Stomach (tissue), 19 donors: ENCODE measurements at places on chromosomes 5 and 9.

- H3K27me3 ChIP-seq, result no peaks in the 10 kb centered on the region
- no peaks in the 10 kb centered on the region for H3K4me1 ChIP-seq
- H3K27ac ChIP-seq, result no peak overlapping the region
- no peak for DNase-seq
- peaks cover 95% of the 10 kb centered on the region for H3K36me3 ChIP-seq
Measured at GRCh38 chr9:137760426-137760825, 117.2 kb upstream of the CACNA1B start.

DNA sequence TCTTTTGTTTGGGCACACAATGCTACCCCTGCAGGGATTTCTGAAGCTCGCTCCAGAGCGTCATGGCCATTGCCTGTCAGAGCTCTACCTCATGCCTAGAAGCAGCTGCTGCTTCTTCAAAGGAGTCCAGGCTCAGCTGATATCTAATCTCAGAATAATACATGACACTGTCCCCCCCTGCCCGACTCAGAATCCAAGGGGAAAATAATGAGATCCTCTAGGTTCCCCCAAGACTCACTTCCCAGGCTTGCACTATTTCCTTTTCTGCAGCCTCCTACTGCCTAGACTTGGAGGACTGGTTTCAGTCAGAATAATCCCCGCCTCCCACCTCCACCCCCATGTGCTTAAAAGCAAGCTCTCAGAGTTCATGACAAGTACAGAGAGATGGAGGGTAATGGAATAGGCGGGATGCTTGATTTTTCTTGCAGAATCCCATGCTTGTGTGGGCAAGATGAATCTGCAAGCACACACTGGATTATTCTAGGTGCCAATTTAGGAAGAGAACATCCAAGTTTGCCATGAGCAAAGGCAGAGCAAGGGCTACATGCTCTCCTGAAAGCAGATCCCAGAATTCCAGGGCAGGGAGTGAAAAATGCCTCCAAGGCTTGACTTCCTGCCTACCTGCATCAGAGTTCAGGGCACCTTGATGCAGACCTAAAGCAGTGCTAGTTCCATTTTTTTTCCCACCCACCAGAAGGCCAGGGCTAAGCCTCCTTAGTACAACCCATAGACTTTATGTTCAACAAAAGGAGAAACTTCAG lies 97.4 kb upstream of the IFNK start:
- peaks cover 21% of the 10 kb centered on the region for H3K4me1 ChIP-seq
- H3K27me3 ChIP-seq, result no peaks in the 10 kb centered on the region
- H3K27ac ChIP-seq, result peak overlapping the region; percentile 7

DNA sequence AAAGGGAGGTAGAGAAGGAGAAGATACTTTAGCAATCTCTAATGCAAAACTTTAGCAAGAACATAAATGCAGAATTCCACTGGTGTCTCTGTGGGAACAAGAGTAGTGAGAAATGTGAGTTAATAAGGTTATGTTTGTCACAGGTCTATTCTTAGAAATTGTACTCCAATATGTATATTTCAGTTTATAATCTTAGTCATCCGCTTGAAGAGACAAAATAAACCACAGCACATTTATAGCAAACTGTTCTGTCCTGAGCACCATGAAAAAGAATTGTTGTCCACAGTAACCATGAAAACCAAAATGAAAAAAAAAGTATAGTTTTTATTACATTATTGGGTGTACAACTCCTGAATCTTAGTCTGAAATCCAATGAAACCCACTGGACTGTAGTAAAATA lies 93.6 kb upstream of the TSLP start:
- no peak overlapping the region for H3K27ac ChIP-seq
- H3K4me1 ChIP-seq, result no peaks in the 10 kb centered on the region
- H3K27me3 ChIP-seq, result no peaks in the 10 kb centered on the region
- no peak for DNase-seq

- H3K27me3 ChIP-seq, result no peaks in the 10 kb centered on the region
- DNase-seq, result no peak
- peaks cover 16% of the 10 kb centered on the region for H3K4me1 ChIP-seq
- H3K36me3 ChIP-seq, result no peaks in the 10 kb centered on the region
- H3K27ac ChIP-seq, result peak overlapping the region; percentile 92
Measured at GRCh38 chr9:96567203-96567700, 52.4 kb downstream of the CDC14B start.

DNA sequence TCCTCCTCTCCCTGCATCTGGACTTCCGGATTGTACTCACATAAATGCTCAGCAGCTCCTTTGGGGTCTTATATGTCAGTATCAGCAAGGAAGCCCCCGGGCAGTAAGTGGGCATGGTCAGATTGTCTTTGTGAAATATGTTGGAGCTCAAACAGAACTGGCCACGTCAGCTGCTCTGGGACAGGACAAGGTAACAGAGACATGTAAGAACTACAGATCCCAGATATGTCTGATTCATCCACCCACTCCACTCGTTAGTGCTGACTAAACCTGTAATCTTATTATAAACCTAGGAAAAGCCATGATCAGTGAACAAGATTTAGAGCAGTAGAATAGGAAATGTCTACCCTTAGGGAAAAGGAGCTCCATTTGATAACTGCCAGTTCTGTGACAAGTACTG lies 561.8 kb downstream of the CETN3 start:
- H3K4me1 ChIP-seq, result no peaks in the 10 kb centered on the region
- no peak overlapping the region for H3K4me3 ChIP-seq
- no peak for DNase-seq
- no peaks in the 10 kb centered on the region for H3K27me3 ChIP-seq

- peak overlapping the region; percentile 27 for H3K27ac ChIP-seq
- no peaks in the 10 kb centered on the region for H3K36me3 ChIP-seq
- DNase-seq, result no peak
- H3K27me3 ChIP-seq, result no peaks in the 10 kb centered on the region
- no peak overlapping the region for H3K4me3 ChIP-seq
Measured at GRCh38 chr9:115850548-115851304, 302.9 kb upstream of the PAPPA start.

DNA sequence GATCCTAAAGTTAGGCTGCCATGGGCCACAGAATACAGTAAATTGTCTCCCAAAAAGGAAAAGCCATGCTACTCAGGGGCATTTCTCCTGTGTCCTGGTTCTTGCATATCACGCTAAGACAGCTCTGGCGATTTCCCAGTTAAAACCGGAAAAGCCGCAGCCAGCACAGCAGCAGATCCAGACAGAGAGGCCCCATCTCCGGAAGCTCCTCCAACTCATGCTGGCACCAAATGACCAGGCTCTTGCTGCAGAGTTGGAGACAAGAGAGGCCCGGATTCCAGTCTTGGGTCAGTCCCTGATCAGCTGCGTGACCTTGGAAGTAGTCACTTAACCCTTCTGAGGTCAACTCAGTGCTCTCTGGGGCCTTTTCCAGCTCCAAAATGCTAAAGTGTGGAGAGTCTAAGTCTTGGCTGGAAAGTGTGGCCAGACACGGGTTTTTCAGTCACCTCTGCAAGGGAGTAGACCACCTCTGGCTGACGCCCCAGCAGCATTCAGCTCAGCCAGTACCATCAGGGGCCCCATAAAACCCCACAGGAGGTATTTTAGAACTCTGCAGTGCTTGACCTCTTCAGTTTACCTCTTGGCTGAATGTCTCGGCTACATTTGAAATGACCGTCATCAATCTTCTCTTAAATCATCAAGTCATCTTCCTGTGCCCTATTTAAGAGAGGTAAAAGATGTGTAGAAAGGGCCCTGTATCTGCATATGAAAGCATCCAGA lies 16.2 kb downstream of the GDNF start:
- H3K4me3 ChIP-seq, result no peak overlapping the region
- no peak overlapping the region for H3K27ac ChIP-seq
- no peak for DNase-seq
- H3K36me3 ChIP-seq, result no peaks in the 10 kb centered on the region

DNA sequence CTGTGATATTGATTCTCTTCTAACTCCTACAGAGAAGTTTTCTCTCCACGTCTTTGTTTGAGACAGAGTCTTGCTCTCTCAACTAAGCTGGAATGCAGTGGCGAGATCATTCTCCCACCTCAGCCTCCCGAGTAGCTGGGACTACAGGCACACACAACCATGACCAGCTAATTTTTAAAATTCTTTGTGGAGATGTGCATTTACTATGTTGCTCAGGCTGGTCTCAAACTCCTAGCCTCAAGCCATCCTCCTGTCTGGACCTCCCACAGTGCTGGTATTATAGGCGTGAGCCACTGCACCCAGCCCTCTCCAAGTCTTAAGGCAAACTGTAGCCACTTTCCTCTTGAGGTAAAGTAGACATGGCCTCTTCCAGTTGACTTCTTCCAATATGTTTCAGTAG lies 72.2 kb downstream of the SNX18 start:
- DNase-seq, result no peak
- H3K27ac ChIP-seq, result no peak overlapping the region
- no peak overlapping the region for H3K4me3 ChIP-seq
- H3K27me3 ChIP-seq, result no peaks in the 10 kb centered on the region

DNA sequence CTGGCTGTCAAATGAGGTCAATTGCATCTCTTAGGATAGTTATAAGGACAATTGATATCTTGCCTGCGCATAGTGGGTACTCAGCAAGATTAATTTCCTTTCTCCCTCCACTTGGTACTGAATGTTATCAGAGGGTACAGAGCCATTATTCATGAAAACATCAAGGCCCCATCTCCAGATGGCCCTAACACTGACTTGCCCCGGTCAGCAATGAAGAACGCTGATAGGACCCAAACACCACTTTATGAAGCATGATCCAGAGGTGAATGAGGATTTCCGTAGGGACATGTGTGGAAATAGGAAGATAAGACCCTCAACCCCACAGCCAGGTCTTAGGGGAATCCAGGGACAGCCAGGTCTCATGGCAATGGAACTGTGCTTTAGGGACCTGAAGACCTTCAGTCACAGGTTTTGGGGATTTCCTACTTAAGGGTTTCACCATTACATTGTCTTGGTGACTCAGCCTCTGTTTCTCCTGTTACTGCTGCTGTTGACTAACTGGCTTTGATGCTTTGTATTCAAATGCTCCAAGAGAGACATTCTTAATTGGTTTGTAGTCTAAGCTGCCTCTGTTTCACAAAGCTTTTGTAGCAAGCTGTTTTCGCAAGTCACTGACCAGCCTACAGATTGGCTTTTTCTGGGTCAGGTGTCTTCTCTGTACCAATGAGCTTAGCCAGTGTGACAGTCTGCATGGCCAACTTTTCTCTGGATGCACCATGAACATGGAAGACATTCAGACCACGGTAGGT lies 35.3 kb upstream of the IQGAP2 start:
- no peak for DNase-seq
- H3K36me3 ChIP-seq, result no peaks in the 10 kb centered on the region
- H3K27me3 ChIP-seq, result no peaks in the 10 kb centered on the region
- peaks cover 19% of the 10 kb centered on the region for H3K4me1 ChIP-seq
- H3K4me3 ChIP-seq, result no peak overlapping the region

DNA sequence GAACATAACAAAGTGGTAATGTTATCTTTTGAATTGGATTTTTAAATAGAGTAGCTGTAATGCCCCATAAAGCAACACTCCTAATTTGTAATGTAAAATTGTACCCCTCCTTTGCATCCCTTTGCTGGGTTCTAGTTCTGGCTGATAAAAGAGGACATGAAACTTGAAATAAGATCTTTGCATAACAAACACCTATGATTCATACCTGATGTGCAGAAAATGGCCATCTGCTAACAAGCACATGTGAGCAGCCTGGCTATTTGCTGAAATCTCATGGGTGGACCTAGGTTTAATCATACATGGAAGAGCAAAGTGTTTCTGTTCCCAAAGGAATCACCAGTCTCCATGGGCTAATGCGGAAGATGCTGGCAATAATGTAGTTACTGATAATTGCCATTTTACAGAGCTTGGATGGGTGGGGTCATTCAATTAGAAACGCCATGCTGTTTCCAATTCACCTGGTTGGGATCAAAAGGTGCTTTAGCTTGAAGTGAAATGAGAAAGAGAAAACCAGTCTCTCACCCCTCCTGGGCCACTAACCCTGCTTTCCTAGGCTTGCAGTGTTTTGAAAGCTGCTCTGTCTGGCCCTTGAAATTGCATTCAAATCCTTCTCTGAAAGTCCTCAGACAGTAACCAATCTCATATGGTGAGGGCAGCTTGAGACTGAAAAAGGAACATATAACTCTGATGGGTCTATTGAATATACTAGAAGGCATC lies 585.1 kb downstream of the TLE4 start:
- H3K27me3 ChIP-seq, result no peaks in the 10 kb centered on the region
- no peak overlapping the region for H3K4me3 ChIP-seq
- DNase-seq, result no peak
- H3K36me3 ChIP-seq, result no peaks in the 10 kb centered on the region
- peaks cover 19% of the 10 kb centered on the region for H3K4me1 ChIP-seq

GRCh38 chr5:132102101-132102701 lies 28.6 kb downstream of the CSF2 start:
- H3K4me1 ChIP-seq, result peaks cover 13% of the 10 kb centered on the region
- no peak for DNase-seq
- H3K36me3 ChIP-seq, result no peaks in the 10 kb centered on the region
- no peak overlapping the region for H3K27ac ChIP-seq
- H3K27me3 ChIP-seq, result no peaks in the 10 kb centered on the region

- DNase-seq, result no peak
- no peaks in the 10 kb centered on the region for H3K36me3 ChIP-seq
- H3K4me3 ChIP-seq, result no peak overlapping the region
- no peak overlapping the region for H3K27ac ChIP-seq
- no peaks in the 10 kb centered on the region for H3K27me3 ChIP-seq
Measured at GRCh38 chr5:43110606-43111170, 10.0 kb upstream of the ZNF131 start.

- H3K4me1 ChIP-seq, result no peaks in the 10 kb centered on the region
- no peak overlapping the region for H3K27ac ChIP-seq
- H3K27me3 ChIP-seq, result no peaks in the 10 kb centered on the region
- DNase-seq, result no peak
Measured at GRCh38 chr9:87862536-87863268, 20.0 kb upstream of the SPATA31E1 start.
